ENCODE measurements at places on chromosomes 4 and X.
A peak's percentile ranks its signal among the peaks of the same experiment; 100 is the strongest.

DNA sequence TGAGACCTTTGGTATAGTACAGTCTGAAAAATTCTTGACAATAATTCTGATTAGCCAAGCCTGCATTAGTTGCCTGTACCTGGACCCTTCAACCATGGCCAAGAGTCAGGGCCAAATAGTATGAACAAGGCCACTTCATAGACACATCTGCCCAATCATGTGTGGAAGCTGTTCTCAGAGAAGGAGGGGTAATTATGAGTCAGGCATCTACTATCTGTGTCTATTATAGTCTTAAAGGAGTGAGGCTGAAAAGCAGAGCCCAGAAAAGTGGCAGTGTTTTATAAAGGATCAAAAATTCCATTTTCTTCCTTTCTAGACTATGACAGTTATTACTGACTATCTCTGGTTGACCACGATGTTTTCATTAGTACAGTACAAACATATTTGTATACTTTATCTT, 5.0 kb upstream of the ADGRL3 start:
- no peak for DNase-seq

DNA sequence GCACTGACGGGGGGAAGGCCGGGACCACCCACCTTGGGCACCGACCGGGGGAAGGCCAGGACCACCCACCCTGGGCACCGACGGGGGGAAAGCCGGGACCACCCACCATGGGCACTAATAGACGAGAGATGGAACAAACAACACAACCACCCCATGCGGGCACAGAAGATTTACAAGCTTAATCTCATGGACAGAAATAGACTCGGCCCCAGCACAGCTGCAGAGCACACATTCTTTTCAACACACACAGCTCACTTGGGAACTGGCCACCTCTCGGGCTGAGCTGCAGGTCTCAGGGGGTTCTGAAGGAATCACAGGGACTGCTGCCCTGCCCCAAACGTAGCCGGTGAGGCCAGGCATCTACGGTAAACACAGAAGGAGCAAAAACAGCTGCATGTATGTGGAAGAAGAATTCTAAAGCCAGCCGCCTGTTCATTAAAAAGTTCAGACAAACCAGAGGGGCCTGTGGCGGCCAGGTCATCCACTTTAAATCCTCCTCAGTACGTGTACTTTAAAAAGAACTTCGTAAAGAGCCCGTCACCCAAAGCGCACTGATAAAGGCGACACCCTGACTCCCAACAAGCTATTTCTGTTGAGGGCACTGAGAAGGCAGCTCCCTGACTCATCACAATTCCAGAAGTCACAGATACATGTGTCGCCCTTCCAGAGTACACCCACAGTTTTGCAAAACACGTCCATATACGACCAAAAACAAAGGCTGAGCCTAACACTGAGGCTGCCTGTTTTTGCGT, 17.7 kb downstream of the PPP2R3B start:
- DNase-seq: peak; percentile 73

- DNase-seq: no peak
Measured at GRCh38 chr4:70192895-70193294, 2.6 kb upstream of the ODAM start.

- DNase-seq: no peak
Measured at GRCh38 chr4:36282503-36283030, 1.2 kb downstream of the DTHD1 start.

GRCh38 chr4:74933562-74934015, 673 bp downstream of the PARM1 start:
- DNase-seq: peak; percentile 35

GRCh38 chr4:185394568-185395237, 1.0 kb downstream of the LRP2BP start:
- DNase-seq: no peak

DNA sequence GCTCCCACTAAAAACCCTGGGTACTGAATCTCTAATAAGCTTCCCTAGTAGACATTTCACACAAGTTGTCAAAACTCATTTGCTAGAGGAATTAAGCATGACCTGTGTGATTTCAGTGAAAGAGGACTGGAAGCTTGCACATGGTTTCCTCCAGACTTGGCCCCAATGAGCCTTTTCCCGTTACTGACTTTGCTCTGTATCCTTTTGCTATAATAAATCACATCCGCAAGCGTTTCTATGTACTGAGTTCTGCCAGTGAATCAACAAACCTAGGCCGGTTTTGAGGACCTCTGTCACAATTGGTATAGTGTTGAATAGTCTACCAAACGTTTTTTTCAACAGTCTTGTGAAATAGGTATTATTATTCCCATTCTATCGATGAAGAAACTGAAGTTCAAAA, 8.2 kb downstream of the ATP11C start:
- no peak for DNase-seq

GRCh38 chr4:156330436-156331031, 376.9 kb upstream of the CTSO start:
- no peak for DNase-seq

- DNase-seq: no peak
Measured at GRCh38 chr4:177229331-177229730, 80.3 kb upstream of the NEIL3 start.

DNA sequence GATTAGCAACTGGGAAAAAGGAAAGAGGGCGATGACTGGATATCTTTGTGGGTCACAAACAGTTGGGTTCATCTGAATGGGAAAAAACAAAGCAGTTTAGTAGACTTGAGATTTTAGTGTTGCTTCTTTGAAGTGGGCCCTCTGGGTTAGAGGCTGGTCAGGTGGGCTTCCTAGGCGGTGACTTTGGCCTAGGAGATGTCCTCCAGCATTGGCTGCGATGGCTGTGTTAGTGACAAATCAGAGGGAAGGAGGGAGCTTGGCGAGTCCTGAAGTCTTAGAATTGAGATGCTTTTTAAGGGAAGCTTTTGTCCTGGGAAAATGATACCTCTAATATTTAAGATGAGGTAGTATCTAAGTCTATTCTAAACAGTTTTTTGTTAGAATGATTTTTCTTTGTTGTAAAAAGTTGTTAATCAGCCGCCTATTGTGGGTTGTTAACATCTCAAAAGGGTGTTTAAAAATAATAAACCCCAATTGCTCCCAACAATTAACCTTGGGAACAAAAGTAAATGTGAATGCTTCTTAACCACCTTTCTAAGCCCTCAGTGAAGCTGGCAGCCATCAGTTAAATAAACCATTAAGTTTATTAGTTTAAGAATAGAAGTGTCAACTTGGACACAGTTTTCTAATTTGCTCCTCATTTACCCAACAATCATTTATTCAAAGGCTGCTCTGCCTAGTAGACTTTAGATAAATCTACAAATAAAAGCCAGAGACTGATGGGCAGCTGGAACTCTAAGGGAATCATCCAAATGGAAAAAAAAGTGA, 31.7 kb downstream of the DLG3 start:
- DNase-seq: no peak

GRCh38 chrX:125287282-125287681, 32.4 kb upstream of the TEX13C start:
- no peak for DNase-seq
